ENCODE measurements at places on chromosomes 12 and 14.

- DNase-seq, result peak; percentile 30
Measured at GRCh38 chr12:84198294-84198946, 714.2 kb downstream of the SLC6A15 start.

GRCh38 chr14:64971491-64971942 is 619 bp downstream of the RAB15 start:
- no peak for DNase-seq

DNA sequence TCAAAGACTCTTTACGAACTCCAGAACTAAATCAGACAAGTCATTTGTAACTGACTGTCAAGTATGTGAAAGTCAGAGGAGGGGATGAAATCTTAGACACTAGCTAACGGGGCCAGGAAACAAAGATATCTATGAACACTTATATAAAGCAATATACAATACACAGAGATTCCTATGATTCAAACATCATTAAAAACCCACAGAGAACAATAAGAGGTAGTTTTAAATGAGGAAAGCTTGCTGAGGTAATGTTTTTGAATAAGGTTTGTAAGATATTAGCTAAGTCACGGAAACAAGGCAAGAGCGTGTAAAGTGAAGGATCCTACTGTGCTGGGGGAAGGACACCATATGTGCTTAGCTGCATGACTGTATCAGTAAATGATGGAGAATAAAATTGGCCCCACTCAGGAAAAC is 36.7 kb downstream of the SAV1 start:
- DNase-seq, result no peak

DNA sequence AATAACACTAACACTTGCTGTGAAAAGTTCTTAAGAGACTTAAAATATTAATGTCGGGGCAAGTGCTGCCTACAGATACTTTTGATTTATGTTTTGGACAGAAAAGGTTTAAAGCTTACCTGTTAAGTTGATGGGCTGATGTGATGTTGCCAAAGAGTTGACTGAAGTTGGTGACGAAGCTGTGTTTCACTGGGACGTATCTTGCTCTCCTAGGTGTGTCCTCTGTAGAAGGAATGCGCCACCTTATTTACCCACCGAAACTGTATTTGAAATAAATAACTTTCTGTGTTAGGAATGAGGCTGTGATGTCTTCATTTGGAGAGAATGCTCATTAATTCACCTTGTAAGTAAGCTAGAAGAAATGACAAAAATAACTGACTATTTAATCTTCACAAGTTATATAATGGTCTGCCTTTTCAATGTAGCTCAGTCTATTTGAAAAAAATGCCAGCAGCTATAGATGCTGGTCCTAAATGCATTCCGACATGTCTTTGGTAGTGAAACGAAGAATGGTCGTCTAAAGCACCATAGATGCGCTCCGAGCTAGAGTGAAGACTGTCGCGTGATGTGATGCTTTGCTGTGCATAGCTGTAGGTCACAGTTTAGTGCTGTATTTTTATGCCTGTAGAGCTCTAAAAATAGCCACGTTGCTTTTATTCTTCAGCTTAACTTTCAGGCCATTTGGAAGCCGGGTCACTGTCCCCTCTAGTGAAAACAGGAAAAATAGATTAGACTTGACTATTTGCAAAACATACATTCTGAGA is at the start of gene RD3L:
RD3L (minus strand) TSS at position 557 of the 764 bp plus-strand sequence. CDS start 834 bp downstream, outside the sequence.
- DNase-seq, result no peak

DNA sequence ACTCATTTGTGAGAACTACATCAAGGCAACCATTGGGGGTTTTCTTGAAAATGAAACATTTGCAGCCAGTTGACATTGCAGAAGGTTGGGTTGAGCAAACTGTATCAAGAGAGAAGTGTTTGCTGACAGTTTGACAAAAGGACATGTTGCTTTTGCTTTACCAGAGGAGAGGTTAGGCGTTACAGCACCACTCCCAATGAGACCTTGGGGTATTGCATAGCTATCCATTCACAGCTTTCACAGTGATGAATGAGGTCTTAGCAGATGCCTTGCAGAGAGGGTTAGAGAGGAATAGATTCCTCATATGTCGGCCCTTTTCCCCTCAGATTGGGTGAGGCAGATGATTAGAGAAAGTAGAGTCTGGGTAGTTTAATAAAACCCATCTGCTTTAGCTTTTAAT is 988.9 kb upstream of the FLRT2 start:
- no peak for DNase-seq

DNA sequence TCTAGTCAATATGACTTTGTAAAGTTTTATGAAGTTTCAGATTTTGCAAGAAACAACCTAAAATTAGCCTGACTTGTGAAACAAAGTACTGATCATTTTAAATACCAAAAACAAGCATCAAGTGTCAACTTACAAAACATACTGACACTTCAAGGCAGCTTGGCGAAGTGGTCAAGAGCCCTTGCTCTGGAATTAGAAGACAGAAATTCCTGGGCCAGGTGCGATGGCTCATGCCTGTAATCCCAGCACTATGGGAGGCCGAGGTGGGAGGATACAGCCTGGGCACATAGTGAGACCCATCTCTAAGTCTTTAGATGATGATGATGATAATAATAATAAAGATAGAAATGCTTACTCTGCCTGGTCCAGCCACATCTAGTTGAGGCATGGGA is 45.4 kb upstream of the NR2C1 start:
- DNase-seq, result no peak

- DNase-seq, result no peak
Measured at GRCh38 chr14:32561520-32561919, 232.4 kb downstream of the AKAP6 start.

- no peak for DNase-seq
Measured at GRCh38 chr12:51475543-51475942, 50.9 kb downstream of the SLC4A8 start.

DNA sequence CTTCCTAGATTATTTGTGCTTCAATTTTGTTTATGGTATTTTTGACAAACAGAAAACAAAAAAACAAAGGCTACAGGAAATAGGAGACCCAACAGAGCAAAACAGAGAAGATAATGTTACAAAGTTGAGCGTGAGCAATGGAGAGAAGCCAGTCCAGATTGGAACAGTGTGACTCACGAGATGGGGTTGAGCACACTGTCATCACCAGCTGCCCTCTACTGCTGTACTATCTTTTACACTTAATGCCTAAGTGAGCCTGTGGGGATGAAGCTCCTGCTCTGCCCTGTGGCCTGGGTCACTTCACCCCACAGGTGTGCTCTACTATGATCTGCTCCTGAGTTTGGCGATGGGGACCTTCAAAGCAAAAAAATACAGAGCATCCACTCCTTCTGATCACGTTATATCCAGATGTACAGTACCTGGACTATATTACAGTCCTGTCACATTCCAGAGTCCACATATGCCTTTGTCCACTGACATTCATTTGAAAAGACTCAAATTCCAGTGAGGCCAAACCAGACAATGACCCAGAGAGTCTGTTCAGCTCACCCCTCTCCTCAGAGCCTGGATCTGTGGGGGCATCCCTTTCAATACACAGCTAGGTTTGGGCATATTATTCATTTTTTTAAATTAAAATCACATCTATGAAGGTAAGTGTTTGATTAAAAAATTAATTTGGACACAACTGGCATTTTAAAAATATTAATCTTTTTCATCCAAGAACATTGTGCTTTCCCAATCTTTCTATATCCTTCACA is 4.4 kb downstream of the IPO8 start:
- peak; percentile 88 for DNase-seq
